EH (cell line): ENCODE measurements at places on chromosomes 12 and 14.
A peak's percentile ranks its signal among the peaks of the same experiment; 100 is the strongest.

DNA sequence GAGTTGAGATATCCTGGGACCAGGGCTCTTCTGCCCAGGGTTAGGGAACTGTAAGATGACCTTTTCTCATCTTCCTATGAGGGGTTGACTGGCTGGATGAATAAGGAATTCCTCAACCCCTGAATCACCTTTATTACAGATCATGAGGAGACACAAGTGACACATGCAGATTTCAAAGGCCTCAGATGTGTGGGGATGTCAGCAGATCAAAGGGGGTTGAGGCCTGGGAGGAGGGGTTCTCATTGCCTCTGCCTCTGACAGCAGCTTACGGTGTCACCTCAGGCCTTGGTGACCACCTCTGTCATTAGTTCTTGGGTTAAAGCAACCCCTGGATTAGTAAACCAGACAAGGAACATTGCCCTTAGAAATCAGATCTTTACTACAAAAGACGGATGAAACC is 2.1 kb upstream of the KRT72 start:
- no peak for DNase-seq

DNA sequence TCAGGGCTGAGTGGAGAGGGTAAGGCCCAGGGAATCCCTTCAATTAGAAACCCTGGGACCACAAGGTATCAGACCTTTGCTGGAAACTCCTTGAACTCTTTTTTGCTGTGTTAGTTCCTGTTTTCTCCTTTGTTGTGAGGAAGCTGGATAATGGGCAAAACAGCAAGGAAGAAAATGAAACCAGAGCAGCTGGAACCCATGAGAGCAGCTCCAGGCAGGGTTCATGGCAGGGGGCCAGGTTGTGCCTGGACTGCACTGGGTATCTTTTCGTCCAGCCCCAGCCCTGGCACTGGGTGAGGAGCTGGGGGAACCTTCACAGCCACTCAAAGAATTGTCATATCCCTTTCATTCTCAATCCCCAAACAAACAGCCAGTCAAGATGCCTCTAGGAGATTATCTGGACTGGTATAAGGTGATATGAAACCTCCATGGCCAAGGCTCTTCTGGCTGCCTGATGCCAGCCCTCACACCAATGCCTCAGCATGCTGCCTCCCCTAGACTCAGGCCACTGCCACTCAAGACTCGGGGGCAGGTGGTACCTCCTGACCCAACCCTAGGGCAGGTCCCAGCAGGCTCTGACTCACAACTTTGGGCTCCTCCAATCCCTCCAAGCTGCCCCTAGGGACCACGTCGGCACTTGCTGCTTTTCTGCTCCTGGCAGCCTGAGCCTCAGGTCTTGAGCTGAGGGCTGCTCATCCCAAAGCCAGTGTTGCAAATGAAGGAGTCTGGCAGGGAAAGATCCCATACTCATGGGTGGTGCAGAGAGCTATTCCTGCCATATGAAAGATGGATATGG is 16.5 kb downstream of the FAM186B start:
- DNase-seq = no peak

DNA sequence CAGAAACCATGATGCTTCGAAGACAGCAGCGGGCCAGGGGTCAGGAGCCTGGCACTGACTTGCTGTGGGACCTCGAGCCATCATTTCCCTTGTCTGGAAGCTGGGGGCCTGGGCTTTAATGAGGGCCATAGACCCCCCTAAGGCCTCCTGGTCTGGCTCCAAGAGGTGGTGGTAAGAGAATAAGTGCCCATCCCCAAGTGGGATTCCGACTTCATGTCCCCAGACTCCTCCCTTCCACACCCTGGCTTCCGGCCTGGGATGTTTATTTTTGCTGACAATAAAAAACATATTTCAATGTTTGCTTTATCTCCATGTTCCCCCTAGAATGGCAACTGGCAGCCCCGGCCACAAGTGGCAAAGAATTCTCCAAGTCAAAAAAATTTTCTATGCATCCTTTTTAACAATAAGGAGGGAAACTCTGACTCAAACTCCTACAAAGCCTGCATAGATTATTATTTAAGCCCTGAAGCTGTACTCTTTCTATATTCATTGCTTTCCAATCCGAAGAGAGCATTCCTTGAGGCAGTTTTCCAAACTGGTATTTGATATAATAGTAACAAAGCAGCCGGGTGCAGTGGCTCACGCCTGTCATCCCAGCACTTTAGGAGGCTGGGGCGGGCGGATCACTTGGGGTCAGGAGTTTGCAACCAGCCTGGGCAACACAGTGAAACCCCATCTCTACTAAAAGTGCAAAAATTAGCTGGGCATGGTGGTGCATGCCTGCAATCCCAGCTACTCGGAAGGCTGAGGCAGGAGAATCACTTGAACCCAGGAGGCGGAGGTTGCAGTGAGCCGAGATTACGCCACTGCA is 84.0 kb downstream of the ITPK1 start:
- DNase-seq = no peak

DNA sequence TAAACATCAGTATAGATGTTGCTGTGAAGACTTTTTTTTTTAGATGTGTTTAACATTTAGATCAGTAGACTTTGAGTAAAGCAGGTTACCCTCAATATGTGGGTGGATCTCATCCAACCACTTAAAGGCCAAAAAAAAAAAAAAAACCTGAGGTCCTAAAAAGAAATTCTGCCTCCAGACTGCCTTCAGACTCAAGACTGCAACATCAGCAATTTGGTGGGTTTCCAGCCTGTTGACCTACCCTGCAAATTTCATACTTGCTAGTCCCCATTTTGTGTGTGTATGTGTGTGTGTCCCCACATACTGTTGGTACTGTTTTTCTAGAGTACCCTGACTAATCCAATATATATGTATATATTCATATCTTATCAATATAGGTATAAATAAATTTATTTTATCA is 55.6 kb downstream of the OSBPL8 start:
- DNase-seq = no peak

DNA sequence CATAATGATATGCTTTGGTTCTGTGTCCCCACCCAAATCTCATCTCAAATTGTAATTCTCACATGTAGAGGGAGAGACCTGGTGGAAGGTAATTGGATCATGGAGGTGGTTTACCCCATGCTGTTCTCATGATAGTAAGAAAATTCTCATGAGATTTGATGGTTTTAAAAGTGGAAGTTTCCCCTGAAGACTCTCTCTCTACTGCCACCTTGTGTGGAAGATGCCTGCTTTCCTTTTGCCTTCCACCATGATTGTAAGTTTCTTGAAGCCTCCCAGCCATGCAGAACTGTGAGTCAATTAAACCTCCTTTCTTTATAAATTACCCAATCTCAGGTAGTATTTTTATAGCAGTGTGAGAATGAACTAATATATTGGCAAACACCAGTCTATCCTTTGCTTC is 260.4 kb upstream of the PPFIA2 start:
- DNase-seq = no peak

- DNase-seq = peak; percentile 92
Observed at GRCh38 chr12:22283006-22283506, 51.5 kb downstream of the ST8SIA1 start.
